Right forelimb (tissue), 1 donor: ENCODE measurements at places on chromosomes 1 and 21.

GRCh38 chr1:22731924-22732720 is 21.5 kb downstream of the EPHB2 start:
- DNase-seq: no peak

DNA sequence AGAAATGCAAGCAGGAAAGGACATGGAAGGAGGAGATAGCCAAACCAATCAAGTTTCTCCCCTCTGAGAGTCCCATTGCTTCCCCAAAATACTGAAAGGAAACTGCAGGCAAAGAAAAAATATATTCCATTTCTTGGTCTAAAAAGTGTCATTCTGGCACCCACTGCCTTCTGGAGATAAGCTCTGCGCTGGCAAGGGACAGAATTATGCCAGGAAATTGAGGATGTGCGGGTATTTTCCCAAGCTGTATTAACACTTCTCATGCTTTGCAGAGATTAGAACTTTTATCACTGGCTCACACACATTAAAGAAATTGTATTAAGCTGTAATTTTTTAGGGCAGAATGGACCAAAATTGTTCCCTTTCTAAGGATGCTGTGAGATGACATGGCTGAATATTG is 381.2 kb upstream of the DUSP10 start:
- DNase-seq: no peak

DNA sequence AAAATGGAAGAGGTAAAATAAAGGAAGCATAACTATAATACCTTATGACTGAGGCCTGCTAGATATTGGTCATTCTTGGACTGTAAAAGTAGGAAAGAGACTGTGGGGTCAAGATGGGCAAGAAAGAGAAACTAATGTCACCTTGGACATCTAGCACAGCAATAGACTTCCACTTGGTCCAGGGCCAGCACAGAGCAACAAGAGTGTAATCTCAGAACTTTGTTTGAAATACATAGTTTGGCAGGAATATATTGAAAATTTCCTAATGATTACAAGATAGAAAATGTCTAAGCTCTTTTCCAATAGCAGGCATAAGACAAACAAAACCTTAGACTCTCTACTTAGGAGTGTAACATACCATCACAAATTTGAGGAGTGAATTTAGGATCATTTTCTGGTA is 4.6 kb downstream of the LRRC8C start:
- DNase-seq: no peak

DNA sequence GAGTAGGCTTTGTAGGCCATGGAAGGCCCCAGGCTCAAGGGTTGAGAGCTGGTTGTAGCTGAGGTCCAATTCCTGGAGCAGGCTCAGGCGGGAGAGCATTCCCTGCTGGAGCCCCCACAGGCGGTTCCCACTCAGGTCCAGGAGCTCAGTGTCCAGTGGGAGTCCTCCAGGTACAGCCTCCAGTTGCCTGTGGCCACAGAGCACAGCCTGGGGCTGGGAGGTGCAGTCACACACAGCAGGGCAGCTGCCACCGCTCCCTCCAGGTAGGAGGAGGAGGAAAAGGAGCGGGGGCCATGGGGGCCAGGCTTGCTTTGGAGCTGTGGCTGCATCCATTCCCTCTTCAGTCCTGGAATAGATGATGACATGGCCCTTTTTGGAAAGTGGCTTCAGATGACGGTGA is 2.8 kb downstream of the LINGO4 start:
- no peak for DNase-seq

DNA sequence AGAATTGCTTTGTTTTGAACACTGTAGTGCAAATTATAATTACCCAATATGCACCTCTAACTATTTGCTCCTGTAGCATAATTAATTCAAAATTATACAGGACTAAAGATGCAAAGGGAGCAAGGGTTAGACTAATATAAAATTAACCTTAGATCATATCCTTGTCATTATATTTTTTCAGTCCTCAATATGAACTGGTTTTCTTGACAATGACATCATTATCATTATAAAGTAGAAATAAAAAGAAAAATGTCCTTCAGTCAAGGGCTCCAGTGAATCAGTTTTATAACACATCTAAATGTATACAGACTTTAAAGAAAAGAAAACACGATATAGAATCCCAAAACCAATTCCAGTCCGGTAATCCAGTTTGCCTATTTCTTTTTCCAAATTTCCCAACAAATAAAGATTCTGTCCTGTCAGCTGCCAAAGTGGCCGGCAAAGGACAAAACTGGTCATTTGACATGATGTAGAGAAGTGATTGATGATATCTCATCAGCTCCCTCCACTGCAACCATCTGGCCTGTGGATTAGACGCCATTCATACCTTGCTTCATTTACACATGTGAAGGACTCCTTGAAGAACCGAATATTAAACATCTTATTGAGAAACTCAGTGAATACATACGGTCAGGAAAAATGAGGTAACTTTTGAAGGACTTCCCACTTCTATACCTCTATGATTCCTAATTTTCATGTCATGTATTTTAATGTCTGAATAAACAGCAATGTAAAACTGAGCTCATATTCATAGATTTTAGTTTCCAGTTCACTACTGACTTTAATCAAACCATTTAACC is 15.5 kb downstream of the DPYD start:
- no peak for DNase-seq
